ENCODE measurements at places on chromosomes 6 and 20.

- no peak for DNase-seq
Observed at GRCh38 chr6:161396539-161396938, 122.7 kb upstream of the AGPAT4 start.

GRCh38 chr6:34447910-34448309 lies 18.0 kb upstream of the PACSIN1 start:
- peak; percentile 67 for DNase-seq

GRCh38 chr20:34820805-34821578 lies 4.5 kb downstream of the NCOA6 start:
- DNase-seq = no peak

DNA sequence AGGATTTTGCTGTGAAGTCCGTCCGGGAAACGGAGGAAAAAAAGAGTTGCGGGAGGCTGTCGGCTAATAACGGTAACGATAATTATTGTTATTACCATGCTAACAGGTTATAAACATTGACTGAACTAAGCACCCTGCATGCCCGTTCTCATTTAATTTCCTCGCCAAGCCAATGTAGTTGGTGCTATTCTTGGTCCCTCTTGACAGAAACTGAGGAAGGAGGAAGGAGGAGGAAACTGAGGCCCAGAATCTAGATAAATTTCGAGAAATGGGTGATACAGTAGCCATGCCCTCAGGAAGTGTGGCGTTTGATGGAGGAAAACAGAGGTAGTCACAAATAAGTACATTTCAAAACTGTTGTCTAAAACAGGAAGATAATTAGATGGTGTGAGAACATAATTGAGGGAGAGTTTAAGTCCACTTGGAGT lies 474 bp downstream of the TPX2 start:
- DNase-seq = no peak

GRCh38 chr6:20687494-20687893 lies 153.2 kb downstream of the CDKAL1 start:
- no peak for DNase-seq

GRCh38 chr6:139364302-139364981 lies 10.0 kb downstream of the CITED2 start:
- DNase-seq = peak; percentile 82

- DNase-seq = no peak
Observed at GRCh38 chr6:108027056-108027455, 47.5 kb downstream of the OSTM1 start.

- DNase-seq = no peak
Observed at GRCh38 chr6:154886016-154886415, 109.1 kb upstream of the TIAM2 start.

DNA sequence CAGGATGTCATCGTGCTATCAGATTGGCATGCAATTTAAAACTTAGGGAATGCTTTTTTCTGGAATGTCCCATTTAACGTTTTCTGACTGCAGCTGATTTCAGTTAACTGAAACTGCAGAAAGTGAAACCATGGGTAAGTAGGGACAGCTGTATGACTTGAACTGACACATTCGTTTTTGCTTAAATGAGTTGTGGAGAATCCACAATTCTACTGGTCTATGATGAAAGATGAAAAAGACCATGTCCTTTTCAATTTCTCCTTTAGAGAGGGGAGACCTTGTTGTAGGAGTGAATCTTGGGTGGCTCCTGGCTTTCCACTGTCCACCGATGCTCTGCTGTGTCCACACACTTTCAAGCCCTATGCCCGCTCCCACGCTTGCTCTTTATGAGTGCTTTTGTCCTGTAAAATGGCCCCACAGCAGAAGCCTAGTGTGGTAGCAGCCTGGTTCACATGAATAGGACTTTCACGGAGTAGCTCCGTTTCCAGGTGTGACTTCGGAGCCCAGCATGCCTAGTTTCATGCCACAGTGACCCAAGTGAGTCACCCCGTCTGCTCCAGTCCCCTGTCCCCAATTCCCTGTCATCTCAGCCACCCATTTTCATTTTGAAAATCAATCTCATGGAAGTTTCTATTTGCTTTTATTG lies 21.9 kb downstream of the DYNLT1 start:
- no peak for DNase-seq

GRCh38 chr6:30749554-30750378 lies 5.4 kb upstream of the IER3 start:
- no peak for DNase-seq
